Activated gamma-delta T cell treated with anti-CD3 and anti-CD28 coated beads, Interleukin-2, amount 50 U/mL, for 16 hours (primary cell): ENCODE measurements at places on chromosomes 7 and 10.

DNA sequence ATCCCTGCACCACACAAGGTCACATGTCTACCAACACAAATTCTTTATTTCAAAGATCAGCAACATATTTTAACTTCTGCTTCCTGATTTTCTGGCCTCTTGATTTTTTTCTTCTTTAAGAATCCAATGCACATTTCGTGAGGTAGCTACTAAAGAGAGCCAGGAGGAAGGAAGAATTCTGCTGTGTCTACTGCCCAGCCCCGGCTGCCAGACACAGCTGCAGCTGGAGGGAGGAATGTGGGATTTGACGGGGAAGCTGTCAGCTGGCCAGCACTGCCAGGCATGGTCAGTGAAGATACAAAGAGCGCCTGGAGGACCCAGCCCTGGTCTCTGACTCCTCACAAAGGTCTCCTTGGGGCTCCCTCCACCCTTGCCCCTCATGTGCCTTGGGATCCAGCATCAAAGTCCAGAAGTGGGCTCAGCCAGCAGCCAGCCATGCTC is 6.9 kb upstream of the AOC1 start:
- no peak for DNase-seq

DNA sequence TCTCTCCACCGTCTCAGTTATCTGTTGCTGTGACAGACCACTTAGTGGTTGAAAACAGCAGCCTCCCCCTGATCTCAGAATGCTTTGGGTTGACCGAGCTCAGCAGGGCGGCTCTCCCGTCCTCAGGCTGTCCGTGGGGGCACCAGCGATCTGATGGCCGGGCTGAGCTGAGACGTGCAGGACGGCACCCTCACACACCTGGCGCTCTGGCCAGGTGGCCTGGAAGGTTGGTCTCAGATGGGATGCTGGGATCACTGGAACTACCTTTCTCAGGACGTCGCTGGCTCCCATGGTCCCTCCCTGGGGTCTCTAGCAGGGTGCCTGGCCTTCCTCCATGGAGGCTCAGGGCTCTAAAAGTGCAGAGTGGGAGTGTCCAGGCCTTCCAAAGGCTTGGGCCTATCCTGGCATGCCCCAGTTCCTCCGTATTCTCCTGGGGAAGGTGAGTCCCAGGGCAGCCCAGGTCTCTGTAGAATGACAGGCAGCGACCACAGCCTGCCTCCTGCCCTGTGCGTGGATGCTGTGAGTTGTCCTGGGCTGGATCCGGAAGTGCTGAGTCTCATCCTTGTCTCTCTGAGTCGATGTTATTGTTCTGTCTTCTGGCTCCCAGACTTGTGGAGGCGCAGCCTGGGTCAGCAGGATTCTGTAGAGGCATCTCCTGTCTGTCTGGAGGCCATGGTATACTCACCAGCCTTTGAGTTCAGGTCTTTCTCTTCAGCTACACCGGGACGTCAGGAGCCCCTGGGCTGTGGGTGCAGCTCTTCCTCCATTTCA is 12.2 kb upstream of the PWWP2B start:
- DNase-seq: no peak

DNA sequence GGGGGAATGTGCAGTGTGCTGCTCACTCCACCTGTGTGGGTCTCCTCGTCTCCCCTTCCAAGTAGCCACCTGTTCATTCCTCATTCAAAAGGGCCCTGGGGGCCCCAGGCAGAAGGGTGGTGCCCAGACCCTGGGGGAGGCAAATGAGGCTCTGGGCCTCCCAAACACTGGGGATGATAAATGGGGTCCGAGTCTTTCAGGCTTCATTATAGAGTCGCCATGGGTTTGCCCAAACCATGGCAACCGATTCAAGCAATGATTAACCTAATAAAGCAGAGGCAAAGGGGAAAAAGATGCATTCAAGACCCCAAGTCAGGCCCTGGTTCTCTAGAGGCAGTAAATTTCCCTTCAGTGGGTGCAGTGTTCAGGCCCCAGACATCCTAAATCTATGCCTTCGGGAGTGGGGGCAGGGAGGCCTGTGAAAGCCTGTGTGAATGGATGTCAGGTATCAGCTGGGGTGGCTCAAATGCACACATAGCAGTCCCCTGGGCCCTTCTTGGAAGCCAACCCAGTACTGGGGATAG is 10.4 kb downstream of the NEUROG3 start:
- DNase-seq: no peak

DNA sequence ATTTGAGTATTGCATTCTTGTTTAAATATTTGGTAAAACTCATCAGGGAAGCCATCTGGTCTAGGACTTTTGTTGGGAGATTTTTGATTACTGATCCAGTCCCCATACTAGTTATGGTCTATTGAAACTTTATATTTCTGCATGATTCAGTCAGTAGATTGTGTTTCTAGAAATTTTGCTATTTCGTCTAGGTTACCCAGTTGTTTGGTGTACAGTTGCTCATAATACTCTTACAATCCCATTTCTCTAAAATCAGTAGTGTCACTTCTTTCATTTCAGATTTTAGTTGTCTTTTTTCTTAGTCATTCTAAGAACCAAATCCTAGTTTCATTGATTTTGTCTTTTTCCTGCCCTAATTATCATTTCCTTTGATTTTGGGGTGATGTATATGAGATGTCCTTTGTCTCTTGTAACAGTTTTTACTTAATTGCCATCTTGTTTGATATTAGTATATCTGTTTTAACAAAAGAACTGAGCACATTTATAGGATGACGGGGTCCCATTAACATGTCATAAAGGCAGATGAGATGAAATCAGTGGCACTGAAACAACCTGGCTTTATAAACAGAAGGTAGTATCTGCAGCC is 7.9 kb downstream of the MALSU1 start:
- no peak for DNase-seq

DNA sequence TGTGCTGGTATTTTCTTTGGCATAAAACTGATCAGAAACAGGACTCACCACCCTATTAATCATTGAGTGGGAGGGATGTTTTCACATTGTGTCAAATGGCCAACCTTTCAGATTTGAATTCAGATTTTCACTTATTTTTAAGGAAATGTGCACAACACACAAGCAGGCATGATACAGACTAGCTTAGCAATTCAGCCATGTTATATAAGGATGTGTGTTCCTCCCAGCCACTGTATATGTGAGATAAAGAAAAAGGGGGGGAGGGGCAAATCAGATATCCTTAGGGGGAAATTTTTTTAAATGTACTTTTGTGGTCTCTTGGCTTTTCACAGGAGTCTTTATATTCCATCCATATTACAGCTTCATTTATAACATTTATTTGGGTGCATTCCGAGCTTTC is 3.1 kb downstream of the GAD2 start:
- DNase-seq: no peak

DNA sequence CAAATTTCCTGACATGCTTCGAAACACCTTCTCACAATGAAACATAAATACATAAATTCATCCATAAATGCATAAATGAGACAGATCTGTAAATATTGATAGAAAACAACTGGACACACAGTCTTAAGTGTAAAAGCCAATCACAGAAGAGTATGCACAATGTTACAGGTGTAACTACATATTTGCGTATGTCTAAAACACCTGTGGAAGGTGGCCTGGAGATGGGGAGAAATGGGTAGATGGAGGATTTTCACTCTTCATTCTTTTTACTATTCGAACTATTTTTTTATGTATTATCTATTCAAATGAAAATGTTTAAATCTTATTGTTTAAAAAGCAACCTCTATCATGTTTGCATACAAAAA is 860 bp downstream of the IQUB start:
- DNase-seq: no peak

DNA sequence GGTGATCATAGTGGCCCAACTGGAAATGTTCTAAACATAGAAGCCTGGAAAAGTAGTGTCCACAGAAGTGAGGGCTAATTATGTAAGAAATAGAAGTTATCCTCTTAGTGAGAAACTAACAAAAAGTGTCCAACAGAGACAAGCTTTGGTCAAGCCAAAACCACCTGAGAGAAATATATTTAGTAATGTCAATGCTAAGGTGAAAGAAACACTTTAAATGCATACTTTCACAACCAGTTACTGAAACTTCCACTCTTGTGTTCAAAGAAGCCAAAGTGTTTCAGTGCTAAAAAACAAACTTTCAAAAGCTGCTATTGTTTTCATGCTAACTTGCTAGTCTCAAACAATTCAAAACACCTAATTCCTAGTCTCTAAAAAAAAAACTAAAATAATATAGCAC is 18.1 kb downstream of the RAB11FIP2 start:
- no peak for DNase-seq

GRCh38 chr10:50618624-50619023 is 5.1 kb downstream of the SGMS1 start:
- DNase-seq: no peak

- no peak for DNase-seq
Measured at GRCh38 chr7:99137411-99138180, 6.3 kb downstream of the SMURF1 start.

DNA sequence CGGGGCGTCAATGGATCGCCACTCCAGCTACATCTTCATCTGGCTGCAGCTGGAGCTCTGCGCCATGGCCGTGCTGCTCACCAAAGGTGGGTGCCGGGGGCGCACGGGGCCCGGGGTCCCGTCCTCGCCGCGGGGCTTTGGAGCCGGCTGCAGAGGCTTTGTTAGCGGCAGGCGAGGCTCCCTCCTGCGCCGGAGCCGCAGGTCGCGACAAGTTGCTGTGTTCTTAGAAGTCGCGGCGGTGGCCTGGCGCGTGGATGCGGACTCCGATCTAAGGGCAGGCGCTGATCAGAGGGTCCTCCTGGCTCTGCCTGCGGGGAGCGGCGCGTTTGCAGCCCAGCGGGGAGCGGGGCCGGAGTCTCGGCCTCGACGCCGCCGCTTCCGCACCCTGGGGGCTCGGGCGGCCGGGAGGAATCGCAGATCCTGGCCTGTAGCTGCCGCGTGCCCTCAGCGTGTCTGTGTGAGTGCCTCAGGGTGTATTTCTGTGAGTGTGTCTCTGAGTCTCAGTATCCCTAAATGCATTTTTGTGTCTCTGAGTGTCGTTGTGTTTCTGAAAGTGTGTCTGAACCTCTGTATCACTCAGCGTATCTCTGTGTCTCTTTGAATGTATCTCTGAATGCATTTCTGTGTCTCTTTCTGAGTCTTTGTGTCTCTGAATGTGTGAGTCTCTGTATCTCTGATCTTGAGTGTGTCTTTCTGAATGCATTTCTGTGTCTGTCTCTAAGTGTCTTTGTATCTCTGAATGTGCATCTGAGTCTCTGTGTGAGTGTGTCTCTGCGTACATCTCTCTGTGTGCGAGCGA is 766 bp downstream of the BAMBI start:
- no peak for DNase-seq

DNA sequence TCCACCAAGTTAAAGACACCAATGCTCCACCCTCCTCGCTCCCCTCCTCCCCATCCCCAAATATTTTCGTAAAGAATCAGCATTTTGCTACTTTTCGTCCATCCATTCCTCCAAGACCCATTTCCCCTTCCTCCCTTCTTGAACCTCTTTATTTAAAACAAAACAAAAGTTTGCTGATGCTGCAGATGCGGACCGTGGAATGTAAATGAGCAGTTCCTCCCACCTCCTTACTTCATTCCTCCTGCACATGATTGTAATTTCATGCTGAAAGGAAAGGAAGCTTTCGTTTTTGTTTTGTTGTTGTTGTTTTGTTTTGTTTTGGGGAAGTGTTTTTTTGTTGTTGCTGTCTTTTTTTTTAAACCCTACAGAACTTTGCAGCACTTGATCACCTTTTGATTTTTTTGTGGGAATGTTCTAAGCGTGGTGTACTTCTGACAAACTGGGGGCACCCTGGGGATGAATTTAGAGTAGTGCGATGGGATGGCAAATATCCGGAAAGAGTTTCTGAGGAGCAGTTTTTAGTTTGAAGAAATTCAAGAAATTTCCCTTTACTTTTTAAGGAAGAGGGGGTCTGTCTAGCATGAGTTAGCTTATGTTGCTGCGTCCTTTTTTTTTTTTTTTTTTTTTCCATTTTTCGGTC is 177.3 kb downstream of the TCF7L2 start:
- DNase-seq: no peak
